ENCODE measurements at places on chromosomes 2 and 18.

- DNase-seq: no peak
These were observed 290.8 kb upstream of the TANK start for GRCh38 chr2:160869411-160869810.

DNA sequence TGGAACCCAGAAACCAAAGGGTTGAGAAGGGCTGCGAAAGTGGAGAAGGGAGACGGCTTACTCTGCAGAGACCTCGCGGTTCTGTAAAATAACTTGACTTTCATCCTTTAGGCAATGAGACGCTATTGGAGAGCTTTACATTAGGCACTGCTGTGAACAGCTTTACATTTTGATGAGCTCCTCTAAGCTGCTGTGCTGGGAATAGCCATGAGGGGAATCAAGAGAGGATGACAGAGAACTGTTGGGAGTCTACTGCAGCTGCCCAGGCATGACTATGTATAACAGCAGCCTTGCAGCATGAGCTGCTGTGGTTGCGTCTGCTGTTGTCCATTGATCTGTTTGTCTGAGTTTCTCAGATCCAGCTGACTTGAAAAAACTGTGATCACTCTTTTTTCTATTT is 310.8 kb upstream of the MAP2 start:
- no peak for DNase-seq

- no peak for DNase-seq
These were observed 32.4 kb upstream of the VIT start for GRCh38 chr2:36663851-36664695.

GRCh38 chr18:7616661-7617060 is 49.5 kb downstream of the PTPRM start:
- no peak for DNase-seq

- DNase-seq: no peak
These were observed 441.7 kb upstream of the HNMT start for GRCh38 chr2:137522620-137523011.

DNA sequence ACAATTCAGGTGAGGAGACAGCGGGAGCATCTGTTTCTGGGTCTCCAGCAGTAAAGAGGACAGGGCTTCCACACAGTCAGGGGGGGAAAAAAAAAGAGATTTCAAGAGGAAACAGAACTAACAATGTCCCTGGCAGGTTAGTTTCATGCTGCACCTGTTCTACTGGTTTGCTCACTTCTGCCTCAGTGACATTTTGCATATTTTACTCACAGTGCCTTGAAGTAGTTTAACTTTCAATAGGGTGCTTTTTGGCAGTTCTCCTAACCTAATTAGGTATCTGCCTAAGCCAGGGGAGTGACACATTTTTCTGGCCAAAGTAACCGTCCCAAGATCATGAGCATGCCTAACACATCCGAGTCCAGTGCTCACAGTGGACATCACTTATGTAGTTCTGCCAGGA is 109.0 kb upstream of the ALK start:
- DNase-seq: no peak

- no peak for DNase-seq
These were observed 250.6 kb downstream of the EIPR1 start for GRCh38 chr2:3126911-3127621.

DNA sequence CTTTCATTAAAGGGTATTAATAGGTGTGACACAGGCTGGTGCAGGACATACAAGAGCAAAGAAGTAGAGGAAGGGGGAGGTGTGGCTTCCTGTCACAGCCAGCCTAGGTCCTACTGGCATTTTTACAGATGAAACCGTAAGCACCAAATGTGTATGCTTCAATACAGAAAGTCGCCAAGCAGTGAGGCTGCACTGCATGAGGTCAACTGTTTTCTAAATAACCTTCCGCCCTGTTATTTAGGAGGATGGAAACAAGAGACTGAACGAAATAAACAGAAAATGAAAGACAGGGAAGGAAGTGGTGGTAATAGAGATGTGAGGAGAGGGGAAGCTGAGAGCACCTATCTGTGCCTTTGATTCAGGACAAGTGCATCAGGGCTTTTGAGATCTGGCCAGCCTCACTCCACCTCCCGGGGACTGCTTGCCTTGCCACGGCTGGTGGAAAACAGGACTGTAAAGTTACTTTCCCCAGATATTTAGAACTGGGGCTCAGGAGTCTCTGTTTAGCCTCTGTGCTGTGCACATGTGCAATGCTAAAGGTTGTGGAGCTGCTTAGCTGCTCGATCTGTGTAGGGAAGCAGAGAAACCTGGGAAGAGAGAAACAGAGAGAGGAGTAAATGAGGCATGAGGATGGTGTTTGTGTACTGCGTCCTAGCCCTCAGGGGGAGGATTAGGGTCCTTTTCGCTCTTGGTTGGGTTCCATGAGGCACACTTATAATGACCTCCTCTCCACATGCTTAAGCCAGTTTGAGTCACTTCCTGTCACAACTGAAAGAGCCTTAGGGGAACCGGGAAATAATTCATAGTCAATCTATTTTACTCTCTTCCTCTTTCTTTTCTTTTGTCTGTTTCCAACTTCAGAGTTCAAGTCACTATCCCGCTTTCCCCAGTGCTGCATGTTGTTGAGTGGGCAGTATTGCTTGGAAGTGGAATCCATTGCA is 62.3 kb upstream of the BOD1L2 start:
- no peak for DNase-seq

GRCh38 chr2:83844490-83844889 is 614.6 kb downstream of the SUCLG1 start:
- DNase-seq: no peak

GRCh38 chr2:228613133-228613850 is 431.8 kb upstream of the SPHKAP start:
- DNase-seq: no peak

- peak; percentile 42 for DNase-seq
These were observed 59.3 kb downstream of the EMILIN2 start for GRCh38 chr18:2905854-2906703.

DNA sequence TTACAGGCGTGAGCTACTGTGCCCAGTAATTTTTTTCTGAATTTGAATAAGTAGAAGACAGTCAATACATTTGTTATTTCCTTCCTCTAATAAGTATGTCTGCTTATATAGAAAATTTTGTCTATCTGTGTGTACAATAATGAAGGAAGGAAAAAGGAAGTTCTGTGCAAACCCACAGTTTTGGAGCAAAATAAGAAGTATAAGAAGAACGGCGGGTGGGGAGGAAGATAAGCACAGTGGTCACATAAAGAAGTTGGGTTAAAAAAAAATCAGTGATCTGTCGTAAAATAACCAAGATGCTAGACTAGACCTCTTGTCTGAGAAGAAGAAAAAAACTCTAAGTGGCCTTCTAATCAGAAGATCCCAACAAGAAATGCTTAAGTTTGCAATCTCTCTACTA is 20.2 kb downstream of the MGAT4A start:
- DNase-seq: no peak

DNA sequence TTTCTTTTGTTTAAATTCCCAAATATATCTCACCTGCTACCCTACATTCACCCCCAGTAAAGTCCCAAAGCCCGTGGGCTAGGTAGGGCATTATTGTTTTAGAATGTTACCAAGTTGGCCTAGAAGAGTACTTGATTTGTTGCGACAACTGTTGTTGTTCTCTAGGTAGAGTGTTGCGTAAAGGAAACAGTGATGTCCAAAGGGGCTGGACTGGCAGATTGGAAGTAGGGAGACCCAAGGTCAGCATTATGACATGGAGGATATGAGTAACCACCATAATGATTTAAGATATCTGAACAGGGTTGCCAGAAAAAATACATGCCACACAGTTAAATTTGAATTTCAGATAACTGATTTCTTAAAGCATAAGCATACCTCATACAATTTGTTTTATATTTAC is 39.2 kb downstream of the SCN1A start:
- DNase-seq: no peak

DNA sequence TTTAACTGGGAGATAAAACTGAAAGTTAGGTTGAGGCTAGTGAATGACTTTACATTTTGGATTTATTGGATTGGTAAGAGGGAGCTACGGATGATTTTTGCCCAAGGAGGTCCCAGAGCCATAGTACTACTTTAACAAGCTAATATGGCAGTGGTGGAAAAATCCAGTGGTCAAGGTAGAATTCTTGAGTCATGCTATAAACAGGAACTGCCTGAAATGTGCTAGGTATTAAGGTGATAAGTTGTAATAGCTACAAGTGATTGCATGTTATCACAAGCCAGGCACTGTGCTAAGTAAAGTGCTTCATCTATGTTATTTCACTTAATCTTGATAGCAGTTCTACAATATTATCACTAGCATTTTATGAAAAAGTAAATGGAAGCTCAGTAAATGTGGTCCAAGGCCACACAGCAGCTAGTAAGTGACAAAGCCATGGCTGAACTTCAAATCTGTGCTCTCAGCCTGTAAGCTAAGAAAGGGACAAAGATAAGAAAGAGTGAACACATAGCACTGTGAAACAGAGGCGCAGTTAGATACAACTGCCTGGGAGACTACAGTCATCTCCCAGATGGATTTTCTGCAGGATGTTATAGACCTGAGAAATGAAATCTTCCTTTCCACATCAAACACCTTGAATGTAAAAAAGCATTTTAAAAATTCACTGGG is 469.6 kb downstream of the TGIF1 start:
- no peak for DNase-seq

- DNase-seq: no peak
These were observed 24.6 kb downstream of the THAP4 start for GRCh38 chr2:241612156-241613016.

DNA sequence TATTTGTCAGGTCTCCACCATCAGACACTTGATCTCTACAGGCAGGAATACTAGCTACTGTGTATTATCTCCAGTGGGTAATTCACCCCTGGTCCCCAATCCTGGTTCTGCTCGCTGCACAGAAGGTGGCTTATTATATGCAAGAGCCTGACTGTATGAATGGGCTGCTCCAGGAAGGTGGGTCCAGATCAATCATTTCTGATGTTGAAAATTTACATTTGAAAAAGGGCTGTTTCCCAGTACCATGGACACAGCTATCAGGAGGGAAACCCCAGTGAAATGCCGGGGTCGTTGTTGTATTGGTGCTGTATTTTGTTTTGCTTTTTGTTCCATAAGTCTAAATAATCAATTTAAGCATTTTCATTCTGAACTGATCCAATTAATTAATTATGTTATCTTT is 367.6 kb downstream of the RND3 start:
- no peak for DNase-seq

DNA sequence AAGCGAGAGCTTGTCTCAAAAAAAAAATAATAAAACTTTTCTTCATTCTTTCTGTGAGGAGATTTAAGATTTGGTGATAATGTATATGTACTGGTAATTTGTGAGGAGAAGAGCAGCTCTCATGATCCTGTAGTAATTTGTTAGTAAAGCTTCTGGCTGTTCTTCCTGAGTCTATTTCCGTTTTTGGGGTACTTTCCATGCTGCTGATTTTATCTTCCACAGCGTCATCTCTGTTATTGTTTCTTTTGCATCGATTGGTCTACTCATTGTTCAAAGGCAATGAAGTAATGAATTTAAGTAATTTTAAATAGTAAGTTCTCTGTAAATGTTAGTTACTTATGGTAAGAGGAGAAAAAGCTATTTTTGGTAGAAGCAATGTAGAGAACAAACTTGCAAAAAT is 12.0 kb downstream of the NDUFAF7 start:
- peak; percentile 67 for DNase-seq

DNA sequence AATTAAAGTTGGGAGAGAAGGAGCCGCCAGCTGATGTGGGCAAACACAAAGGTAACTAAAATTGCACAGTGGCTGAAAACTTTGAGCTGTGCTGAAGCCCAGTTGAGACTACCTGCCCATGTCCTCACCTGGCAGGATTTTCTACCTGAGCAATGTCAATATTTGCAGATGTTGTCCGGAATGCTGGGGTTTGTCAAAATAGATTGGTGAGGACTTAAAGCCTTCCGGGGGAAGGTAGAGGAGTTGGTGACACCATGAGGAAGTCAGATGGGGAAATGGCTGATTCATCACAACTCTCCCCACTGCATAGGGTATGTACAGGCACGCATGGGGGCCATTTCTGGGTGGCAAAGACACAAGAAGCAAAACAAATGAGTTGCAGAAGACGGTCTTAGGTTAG is 114.9 kb downstream of the ALK start:
- DNase-seq: no peak
